ENCODE measurements at places on chromosomes 2 and 18.
A peak's percentile ranks its signal among the peaks of the same experiment; 100 is the strongest.

- no peak for DNase-seq
Observed at GRCh38 chr2:140604788-140605187, 1526.0 kb downstream of the LRP1B start.

DNA sequence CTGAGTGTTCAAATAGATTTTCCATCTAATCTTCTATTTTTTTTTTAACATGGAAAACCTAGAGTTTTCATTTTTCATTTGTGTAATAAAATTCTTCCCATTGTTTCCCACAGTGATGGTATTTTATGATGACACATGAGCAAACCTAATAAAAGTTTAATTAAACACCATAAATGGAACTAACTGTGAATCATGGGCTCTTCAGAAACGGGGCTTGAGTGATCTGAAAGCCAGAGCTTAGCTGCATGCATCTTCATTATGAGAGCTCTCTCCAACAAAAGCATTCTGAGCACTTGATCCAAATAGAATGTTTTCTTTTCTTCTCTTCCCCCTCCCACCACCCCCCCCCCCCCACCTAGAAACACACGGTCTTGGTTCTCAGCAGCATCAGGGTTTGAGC is 82.1 kb upstream of the REV1 start:
- no peak for DNase-seq

- DNase-seq = no peak
Observed at GRCh38 chr2:127278959-127279358, 15.0 kb downstream of the ERCC3 start.

- no peak for DNase-seq
Observed at GRCh38 chr2:165877565-165878550, 75.7 kb downstream of the TTC21B start.

DNA sequence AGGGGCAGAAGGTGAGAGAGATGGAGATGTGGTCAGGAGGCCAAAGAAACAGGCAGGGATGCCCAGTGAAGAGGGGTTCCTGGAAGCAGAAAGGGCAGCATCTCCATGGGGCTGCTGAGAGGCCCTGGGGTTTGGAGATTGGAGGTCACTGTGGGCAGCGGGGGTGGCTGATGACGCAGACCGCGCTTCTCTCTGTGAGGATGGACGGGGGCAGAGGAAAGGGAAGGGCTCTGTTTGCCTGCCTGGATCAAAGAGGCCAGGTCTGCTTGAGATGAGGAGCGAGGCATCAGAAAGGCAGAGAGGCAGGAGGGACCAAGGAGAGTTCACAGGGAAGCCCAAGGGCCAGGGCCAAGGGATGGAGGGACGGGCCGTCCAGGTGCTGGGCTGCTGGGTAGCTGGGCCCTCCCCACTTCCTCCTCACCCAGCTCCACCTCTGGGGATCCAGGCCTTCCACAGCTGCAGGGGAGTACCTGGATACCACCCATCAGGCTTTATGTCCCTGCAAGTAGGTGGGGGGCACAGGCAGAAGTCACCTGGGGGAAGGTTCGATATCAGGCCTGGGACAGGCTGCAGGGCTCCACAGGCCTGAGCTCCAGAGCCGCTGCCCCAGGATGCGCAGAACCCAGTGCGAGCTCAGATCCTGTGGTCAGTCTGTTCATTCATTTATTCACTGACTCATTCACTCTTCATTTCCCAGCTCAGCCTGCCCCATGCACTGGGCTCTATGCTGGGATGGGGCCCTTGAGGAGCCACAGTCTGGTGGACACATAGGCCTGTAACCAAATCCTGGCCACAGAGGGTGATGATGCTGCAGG is 30.6 kb downstream of the ADRA2B start:
- no peak for DNase-seq

DNA sequence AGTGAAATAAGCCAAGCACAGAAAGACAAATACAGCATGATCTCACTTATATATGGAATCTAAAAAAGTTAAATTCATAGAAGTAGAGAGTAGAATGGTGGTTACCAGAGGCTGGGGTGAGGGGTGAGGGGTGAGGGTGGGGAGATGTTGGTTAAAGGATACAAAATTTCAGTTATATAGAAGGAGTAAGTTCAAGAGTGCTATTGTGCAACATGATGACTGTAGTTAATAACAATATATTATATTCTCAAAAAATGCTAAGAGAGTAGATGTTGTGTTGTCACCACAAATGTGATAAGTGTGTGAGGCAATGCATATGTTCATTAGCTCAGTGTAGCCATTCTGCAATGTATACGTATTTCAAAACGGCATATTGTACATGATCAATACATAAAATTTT is 26.4 kb upstream of the GULP1 start:
- DNase-seq = no peak

GRCh38 chr2:141957827-141958450 is 172.9 kb downstream of the LRP1B start:
- DNase-seq = no peak

- no peak for DNase-seq
Observed at GRCh38 chr18:25724121-25724520, 366.3 kb downstream of the SS18 start.

GRCh38 chr2:11554399-11554716 is 20.5 kb downstream of the GREB1 start:
- DNase-seq = no peak

GRCh38 chr2:179882851-179883806 is 21.7 kb upstream of the ZNF385B start:
- DNase-seq = no peak

GRCh38 chr2:238813109-238813508 is 34.8 kb upstream of the TWIST2 start:
- no peak for DNase-seq

- no peak for DNase-seq
Observed at GRCh38 chr18:55269622-55270021, 310.4 kb upstream of the CCDC68 start.

GRCh38 chr2:68885811-68886075 is 14.5 kb upstream of the BMP10 start:
- DNase-seq = no peak

GRCh38 chr2:231514951-231515297 is 15.3 kb downstream of the NMUR1 start:
- no peak for DNase-seq

GRCh38 chr2:29050591-29050990 is 23.7 kb downstream of the PCARE start:
- no peak for DNase-seq

DNA sequence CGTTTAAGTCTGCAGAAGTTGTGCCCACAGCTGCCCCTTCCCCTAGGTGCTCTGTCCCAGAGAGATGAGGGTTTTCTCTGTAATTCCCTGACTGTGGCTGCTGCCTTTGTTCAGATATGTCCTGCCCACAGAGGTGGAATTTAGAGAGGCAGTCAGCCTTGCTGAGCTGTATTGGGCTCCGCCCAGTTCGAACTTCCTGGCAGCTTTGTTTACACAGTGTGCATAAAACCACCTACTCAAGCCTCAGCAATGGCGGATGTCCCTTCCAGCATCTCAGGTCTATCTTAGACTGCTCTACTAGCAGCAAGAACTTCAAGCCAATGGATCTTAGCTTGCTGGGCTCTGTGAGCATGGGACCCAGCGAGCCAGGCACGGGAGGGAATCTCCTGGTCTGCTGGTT is 48.1 kb downstream of the LHCGR start:
- DNase-seq = no peak

DNA sequence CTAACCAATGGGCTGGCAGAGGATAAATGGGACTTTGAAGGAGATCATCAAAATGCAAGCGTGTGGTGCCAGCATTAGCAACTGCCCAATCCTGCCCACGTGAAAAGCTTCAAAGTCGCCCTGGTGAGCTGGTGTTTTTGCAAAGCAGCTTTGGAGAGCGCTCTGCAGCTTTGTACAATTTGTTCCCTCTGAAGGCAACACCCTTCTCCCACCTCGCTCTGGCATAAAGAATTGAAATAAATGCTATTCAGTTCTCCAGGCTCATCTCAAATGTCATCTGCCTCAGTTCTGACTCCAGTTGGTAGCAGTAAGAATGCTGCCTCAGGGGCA is 3.5 kb downstream of the COPS9 start:
- DNase-seq = no peak

GRCh38 chr2:190678444-190679162 is 29.7 kb downstream of the NAB1 start:
- DNase-seq = no peak

DNA sequence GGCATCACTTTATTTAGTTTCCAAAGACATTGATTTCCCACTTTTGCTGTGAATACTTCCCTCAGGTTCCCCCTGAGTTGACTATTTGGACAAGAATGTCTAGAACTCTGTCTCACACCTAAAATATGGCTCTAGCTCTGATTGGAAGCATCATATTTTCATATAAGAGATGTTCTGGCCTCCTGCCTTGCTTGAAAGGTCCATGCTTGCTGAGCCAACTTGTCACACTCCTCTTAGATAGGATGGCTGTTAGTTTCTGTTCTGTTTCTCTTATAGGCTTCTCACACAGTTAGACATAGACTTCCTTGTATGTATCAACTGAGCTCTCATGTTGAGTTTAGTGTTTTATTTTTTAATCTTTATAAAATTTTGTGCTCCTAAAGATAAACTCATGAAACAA is 87.1 kb downstream of the CNTNAP5 start:
- no peak for DNase-seq

- no peak for DNase-seq
Observed at GRCh38 chr2:230658877-230659652, 53.6 kb upstream of the CAB39 start.

GRCh38 chr2:237742614-237743013 is 56.0 kb upstream of the RBM44 start:
- no peak for DNase-seq

DNA sequence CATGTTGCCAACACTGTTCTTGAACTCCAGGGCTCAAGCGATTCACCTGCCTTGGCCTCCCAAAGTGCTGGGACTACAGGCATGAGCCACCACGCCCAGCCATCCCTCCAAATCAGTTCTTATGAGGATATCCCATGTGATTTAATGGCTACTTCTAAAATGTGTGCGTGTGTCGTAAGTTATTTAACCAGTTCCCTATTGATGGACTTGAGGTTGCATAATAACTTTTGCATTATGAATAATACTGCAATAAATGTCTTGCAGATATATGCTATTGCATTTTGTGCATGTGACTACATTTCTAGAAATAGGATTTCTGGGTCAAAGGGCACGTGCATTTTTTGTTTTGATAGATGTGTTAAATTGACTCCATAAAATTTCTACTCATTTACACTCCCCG is 19.0 kb downstream of the DIPK1C start:
- DNase-seq = no peak

- DNase-seq = no peak
Observed at GRCh38 chr2:240392084-240392947, 43.1 kb upstream of the GPC1 start.

DNA sequence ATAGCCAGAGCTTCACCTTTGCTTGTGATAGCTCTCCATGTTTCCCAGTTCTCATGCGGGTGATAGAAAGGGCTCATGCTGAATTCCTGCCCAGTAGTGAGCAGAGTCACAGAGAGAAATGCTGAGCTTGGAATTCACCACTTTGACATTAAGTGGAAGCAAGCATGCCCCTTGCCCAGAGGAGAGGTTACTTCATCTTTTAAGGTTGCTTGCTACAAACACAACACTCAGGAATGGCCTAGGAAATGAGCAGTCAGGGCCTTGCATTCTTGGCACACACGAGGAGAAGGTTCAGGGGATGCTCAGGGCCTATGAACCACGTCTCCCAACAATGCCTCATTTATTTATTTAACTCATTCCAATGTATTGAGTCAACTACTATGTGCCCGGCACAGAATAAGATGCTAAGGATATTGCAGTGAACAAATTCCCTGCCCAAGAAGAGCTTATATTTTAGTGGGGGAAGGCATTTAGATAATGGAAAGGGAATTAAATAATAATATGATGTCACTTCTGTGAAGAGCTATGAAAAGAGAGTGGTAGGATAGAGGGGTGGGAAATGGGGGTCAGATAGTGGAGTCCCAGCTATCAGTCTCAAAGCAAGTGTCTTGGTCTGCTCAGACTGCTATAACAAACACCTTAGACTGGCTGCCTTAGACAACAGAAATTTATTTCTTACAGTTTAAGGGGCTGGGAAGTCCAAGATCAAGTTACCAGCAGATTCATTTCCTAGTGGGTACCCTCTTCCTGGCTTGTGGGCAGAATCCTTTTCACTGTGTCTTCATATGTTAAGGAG is 42.1 kb downstream of the DDX18 start:
- DNase-seq = no peak

DNA sequence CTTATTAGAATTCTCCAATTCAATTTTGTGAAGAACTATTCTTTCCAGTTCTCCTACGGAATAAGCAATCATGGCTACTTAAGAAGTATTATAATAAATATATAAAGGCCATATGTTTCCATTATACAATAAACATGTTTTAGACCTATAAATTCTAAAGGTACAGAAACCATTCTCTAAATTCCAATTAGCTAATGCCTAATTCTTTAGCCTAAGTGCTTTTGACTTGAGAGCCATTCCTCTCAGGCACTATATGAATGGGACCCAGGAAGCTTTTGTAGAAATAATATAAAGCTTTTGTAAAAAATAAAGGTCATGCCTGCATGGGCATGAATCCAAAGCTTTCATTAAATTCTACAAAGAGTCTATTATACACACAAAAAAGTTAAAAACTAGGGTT is 161.0 kb upstream of the UNC80 start:
- no peak for DNase-seq

- peak; percentile 17 for DNase-seq
Observed at GRCh38 chr2:108927936-108928659, 60.9 kb downstream of the EDAR start.

DNA sequence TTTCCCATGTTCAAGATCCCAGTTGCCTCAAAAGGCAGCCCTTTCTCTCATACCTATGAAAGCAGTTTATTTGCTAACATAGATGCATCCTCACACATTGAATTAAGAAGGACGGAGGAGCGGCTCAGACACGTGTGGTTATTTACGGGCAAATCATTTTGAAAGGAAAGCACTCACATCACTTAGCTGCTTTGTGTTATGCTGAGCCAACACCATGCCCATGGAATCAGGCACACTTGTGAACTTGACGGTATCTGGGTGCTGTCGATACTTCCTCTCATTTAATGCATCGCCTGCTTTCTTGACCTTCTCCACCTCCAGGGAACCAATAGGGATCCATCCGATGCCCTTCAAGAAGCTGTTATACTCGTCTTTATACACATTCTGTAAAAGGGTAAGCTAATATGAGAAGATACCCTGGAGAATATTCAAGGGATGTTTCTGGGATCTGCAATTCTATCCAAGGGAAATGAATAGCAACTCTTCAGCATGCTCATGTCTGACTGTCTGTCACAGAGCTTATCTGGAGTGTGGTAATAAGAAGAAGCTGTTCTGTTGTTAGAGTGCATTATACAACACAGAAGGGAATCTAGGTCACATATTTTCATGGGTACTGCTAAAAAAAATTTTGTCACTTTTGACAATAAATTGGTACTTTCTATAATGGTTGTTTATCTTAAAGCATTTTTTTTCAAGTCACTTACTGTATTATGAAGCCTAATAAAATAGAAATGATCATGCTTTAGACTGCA is 63.3 kb downstream of the NEB start:
- no peak for DNase-seq

GRCh38 chr2:691821-692761 is 14.9 kb upstream of the TMEM18 start:
- DNase-seq = no peak

Measured in stimulated activated CD4-positive, alpha-beta T cell treated with anti-CD3 and anti-CD28 coated beads, TNF-alpha, amount 100 ng/mL, for 1 hour (primary cell).